HFFc6 (cell line): ENCODE measurements at places on chromosomes 12 and 14.

DNA sequence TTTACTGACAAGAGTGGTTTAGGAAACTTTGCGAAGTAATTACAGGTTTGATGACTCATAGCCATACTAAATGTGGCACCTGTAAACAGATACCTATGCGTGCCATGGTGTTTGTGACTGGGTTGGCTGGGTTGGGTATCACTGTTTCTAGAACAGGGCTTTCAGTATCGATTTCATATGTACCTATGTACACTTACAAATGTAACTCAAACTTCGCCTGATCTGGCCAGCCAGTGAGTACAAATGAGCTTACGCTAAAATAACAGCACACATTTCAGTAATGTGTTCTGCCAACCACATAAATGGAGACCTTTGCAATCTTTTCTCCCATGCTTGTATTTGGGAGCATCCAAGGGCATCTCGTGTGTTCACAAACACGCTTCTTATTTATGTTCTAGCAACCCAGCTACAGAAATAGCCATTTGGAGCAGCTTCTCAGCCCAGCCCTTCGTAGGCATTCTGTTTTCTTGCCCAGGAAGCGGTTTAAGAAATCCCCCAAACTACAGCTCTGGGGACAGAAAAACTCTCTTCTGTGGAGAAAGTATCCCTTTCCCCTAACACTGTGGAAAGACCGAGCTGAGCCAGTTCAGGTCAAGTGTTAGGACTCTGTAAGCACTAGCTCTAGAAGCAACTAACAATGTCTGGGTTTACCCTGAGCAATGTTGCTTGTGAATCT, 42.3 kb upstream of the MDM1 start:
- DNase-seq = no peak

GRCh38 chr12:94864987-94865386, 138.5 kb downstream of the NDUFA12 start:
- no peak for DNase-seq

DNA sequence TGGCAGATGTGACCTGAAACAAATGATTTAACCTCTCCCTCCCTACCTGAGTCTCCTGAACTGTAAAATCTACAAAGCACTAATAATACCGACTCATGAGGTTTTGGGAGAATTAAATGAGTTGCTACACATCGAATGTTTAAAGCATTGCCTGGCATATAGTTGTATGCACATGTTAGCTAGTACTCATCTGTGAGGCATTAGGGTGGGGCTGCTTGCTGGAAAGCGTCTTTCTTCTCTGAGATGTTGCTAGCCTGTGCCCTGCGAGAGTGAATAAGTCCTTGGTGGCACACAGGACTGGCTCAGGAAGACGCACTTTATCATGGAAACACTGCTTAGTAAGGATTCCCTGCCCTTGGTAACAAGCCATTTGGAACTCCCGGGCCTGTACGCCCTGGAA, 6.1 kb downstream of the RAPGEF3 start:
- DNase-seq = peak; percentile 85

DNA sequence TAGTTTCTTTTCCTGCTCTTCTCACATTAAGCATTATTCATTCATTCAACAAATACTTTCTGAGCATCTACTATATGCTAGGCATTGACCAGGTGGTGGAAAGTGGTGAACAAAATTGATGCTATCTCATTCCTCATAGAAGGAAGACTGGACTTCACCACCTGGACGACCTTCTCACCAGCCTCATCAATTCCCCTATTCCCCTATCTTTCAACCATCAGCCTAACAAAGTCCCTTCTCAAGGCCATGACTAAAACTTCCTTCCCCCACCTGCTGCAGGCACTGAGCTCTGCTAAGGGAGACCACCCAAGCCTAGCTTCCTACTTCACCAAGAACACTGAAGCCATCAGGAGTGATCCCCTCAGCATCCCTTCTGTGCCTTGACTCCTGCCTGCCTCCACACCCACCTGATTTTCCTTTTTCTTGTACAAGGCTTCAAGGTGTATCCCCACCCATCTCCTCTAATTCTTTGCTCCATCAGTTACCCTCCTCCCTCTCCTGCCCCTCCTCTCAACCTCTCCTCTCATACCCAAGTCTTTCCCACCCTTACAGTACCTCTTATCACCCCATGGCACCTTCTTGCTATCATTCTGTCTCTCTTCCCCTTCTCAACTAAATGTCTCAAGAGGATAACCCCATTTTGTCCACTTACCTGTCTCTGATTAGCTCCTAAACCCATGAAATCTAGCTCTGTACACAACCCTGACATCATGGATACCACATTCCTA, 19.5 kb downstream of the KRT76 start:
- no peak for DNase-seq

DNA sequence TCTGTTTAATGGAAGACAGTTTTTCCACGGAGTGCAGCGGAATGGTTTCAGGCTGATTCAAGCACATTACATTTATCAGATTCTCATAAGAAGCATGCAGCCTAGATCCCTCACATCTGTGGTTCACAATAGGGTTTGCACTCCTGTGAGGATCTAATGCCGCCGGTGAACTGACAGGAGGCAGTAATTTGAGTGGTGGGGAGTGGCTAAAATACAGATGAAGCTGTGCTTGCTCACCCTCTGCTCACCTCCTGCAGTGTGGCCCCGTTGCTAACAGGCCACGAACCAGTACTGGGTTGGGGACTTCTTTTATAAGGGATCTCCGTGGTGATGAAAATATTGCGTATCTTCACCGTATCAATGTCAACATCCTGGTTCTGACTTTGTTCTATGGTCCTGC, 107.8 kb downstream of the OTX2 start:
- no peak for DNase-seq

DNA sequence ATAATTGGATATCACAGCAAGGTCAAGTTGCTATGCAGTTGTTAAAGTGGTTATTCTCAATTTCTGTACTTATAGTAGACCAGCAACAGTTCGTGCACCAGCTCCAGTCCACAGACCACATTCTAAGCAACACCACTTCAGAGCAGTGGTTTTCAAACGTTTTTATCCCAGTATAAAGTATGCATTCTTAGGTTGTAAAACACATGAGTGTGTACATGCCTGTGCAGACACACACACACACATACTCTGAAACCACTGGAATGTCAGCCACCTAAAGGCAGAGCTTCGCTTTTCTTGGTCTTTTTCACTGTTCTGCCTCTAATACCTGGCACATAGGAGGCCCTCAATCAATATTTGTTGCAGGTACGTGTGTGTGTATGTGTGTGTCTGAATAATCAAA, 22.2 kb upstream of the C12orf71 start:
- DNase-seq = peak; percentile 23

DNA sequence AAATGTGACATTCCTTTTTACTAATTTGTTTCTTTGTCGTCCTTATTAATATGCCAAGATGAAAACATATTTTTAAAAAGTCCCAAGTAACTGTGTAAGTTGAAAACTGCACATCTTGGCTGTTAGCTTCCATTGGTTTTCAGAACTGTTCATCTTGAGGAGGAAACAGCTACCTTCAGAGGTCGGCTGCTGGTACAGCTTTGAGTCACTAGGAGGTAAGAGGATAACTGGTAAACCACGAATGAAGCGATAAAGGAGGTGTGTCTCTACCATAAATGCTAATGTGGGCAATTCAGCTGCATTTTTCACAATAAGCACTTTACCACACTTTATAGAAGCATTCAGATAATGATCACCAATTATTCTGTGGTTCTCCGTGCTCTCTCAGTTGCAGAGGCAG, 137.5 kb upstream of the KRAS start:
- peak; percentile 8 for DNase-seq

DNA sequence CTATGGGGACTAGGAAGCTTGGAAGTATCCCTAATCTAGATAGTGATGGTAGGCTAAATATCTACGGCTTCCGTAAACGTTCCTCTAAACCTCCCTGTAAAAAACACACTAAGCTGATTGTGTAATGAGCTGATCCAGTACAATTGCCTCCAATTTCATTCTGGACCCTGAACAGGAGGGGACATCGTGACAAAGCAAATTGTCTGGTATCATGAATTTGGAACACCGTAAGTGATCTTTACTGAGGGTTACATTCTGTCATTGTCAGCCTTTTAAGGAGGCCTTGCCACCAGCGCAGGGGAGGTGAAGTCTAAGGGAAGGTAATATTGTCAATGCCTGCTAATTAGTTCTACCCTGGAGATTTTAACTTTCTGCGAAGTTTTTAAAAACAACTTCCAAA, 487 bp upstream of the MGST1 start:
- DNase-seq = no peak

GRCh38 chr12:128314611-128315010, 47.6 kb downstream of the TMEM132C start:
- DNase-seq = no peak

- DNase-seq = no peak
Observed at GRCh38 chr14:68492381-68493151, 300.3 kb downstream of the ZFP36L1 start.

DNA sequence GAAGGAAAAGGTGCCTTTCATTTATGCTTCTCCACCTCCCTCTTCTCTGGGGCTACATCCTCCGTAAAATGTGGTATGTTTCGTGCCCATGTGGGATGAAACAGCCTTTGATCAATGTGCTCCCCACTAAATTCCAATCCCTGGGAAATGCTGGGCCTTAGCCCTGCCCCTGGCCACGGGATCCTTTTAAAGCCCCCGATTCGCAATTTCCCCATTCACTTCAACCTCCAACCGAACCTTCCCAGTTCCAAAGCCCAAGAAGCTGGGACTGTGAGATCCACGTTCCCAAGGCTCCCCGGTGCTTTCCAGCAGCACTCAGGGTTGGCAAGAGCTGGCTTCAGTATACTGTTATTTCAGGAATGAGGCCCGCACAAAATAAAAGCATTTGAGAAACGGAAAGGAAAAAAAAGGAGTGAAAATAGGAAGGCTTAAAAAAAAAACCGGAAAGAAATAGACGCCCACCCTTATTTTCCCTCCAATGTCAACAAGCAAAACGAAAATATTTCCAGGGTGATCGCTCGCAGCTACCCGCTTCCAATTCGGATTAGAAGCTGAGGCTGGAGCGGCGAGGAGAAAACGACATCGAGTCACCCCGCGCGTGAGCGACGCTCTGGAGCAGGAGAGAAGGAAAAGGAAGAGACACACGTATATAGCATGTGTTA, 1.3 kb upstream of the FOXG1 start:
- DNase-seq = no peak

DNA sequence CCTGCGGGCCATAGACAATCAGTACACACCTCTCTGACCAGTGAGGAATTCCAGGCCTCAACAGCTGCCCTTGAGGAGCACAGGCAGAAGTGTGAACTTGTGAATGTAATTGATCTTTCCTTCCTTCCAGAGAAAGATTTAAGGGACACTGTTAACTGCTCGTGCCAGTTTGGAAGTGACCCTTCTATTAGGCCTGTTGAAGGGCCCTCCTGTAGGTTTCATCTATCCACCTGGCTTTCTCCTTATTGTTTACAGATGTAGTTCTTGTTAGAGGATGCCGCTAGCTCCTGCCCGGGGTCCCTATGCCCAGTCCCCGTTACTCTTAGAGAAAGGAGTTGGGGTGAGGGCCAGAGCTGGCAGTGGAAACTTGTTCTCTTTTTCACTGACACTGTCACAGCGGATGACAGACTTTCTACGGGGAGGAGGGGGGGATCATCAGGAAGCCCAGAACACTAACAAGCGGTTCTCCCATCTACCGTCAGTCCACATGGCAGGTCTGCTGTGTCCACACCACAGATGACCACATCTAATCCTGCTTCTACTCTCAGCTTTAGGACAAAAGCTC, 42.6 kb downstream of the SH2B3 start:
- DNase-seq = no peak

- DNase-seq = peak; percentile 7
Observed at GRCh38 chr12:8031872-8032241, 659 bp upstream of the FOXJ2 start.

- DNase-seq = no peak
Observed at GRCh38 chr12:101042211-101042610, 167.8 kb downstream of the SLC5A8 start.

- no peak for DNase-seq
Observed at GRCh38 chr12:98587084-98587483, 6.4 kb upstream of the SLC25A3 start.

DNA sequence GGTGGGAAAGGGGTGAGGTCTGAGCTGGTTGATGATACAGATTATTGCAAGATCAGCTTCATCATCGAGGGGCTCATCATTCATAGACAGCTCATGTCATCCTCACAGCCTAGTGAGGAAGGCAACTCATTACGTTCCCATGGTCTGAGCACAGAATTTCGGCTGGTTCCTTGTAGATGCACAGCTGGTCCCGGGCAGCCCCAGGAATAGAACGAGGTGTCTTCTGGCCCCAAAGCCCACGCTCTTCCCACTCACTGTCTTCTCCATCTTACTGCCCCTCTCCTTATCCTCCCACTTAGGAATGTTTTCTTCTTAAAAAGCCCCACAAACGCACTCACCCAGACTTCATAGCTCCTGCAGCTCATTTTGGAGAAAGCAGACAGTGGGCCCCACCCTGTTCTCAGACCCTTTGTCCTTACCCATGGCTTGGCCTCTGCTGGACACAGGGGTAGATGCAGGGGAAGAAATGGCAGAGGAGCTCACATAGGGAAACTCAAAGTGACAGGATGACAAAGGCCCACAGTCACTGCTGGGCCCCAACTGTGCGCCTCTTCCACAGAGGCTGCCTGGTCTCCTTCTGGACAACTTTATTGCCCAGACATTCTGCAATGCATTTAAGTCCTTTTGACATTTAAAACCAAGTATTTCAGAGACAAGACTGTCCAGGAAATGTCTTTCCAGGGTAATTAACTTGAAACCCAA, 162.2 kb downstream of the ADGRD1 start:
- no peak for DNase-seq

- DNase-seq = no peak
Observed at GRCh38 chr14:94805680-94806288, 35.9 kb upstream of the GSC start.

DNA sequence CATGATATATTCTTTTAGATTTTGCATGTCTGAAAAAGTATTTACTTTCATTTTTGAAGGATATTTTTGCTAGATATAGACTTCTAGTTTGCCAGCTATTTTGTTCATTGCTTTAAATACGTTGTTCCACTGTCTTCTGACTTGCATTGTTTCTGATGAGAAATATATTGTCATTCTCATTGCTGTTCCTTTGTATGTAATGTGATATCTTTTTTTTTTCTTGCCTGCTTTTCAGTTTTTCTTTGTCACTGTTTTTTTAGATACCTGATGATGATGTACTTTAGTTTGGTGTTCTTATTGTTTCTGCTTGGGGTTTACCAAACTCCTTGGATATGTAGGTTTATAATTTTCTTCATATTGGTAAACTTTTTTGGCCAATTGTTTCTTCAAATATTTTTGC, 107.9 kb downstream of the SNAPC1 start:
- no peak for DNase-seq

GRCh38 chr12:110776410-110776809, 33.7 kb upstream of the PPP1CC start:
- DNase-seq = no peak

- no peak for DNase-seq
Observed at GRCh38 chr14:90421001-90421631, 24.3 kb downstream of the CALM1 start.

GRCh38 chr12:47100160-47100559, 20.4 kb upstream of the AMIGO2 start:
- no peak for DNase-seq

- DNase-seq = peak; percentile 74
Observed at GRCh38 chr12:68259318-68259940, 6.0 kb upstream of the IL22 start.
